ENCODE measurements at places on chromosomes 12 and 14.

DNA sequence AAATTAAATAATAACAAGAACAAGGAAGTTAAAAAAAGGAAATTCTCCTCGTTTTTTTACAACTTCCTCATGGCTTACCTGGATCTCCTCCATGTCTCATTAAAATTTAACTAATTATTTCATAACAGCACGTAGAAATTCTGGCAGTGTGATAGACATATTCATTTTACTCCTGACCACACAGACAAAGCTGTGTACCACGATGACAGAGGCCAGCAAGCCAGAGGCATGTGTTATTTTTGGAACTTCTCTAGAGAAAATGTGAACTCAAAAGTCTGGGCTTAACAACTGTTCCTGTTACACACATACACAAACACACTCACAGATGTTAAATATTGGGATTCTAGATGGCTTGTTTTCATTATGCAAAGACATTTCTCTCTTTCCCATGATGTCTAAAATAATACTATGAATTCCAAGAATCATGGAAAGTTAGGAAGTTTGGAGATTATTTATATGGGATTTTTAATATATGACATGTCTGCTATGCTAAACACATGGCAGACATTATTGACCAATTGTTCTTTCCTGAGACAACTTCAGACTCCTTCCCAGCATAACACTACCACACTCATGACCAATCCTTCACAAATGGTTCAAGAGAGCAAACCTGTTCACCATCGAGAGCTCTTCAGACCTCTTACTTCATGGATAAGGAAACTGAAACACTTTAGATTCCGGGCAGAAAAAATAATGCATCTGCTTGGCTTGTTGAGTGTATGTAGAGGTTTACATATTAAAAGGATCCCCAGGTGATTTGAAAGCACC, 158.7 kb downstream of the DACT1 start:
- no peak for DNase-seq

DNA sequence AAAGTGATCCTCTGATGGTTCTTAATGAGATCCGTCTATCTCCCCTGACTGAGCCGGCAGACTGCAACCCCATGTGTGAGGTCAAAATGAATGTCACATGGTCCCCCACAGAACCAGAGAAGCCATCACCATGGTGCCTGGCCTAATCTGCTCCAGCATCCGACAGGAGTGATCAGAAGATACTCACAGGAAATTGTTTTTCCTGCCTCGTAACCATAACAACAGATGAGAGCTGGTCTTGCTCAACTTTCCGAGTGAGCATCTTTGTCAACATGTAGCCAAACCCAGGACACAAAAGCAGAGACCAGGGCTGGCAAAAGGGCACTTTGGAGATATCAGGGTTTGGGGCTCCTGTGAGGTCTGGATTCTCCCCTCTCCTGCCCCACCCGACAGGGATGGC, 72.1 kb upstream of the C14orf180 start:
- DNase-seq: no peak

- no peak for DNase-seq
Measured at GRCh38 chr14:52589646-52590045, 37.0 kb downstream of the GPR137C start.

GRCh38 chr14:63032076-63032475, 13.2 kb downstream of the KCNH5 start:
- DNase-seq: no peak

GRCh38 chr14:42224053-42224888, 617.6 kb downstream of the LRFN5 start:
- DNase-seq: peak; percentile 1

DNA sequence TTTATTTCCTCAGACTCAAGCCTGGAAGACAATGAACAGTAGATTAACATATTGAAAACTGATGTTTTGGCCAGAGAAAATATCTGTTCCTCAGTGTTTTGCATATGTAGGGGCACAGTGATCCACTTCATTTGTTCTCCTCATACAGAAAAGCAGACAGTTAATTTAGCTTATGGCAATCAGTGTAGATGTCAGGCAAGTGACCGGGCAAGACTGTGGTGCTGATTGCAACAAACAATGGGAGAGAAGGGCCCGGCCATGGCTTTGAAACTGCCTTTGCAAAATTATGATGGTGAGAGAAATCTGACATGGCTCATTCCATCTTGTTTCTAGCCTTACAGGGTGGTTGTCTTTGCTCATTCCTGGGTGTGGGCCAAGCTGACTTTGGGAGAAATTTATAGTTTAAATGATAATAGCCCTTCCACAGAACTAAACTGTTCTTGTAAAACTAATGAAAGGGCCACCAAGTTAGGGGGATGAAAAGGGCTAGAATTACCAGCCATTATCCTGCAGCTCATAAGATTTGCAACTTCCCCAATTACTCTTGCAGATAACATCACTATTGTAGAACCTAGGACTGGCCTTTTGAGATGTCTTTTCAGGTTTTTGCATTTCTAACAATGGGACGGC, 220.3 kb downstream of the KTN1 start:
- no peak for DNase-seq

DNA sequence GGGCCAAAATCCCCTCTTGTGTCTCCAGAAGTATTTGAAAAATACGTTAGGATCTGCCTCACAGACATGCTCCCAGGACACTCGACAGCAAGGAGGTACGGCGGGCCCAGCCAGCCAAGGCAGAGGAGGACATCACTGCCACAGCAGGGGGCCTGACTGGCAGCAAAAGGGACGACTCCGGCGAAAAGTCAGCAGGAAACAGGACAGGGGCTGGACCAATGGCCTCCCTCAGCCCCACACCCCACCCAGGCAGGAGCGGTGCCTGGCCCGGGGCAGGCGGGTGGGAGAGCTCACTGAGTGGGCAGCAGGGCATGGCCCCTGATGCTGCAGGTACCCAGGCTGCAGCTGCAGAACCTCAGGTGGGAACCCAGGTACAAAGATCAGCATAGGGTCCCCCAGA, 17.8 kb downstream of the BRF1 start:
- no peak for DNase-seq

DNA sequence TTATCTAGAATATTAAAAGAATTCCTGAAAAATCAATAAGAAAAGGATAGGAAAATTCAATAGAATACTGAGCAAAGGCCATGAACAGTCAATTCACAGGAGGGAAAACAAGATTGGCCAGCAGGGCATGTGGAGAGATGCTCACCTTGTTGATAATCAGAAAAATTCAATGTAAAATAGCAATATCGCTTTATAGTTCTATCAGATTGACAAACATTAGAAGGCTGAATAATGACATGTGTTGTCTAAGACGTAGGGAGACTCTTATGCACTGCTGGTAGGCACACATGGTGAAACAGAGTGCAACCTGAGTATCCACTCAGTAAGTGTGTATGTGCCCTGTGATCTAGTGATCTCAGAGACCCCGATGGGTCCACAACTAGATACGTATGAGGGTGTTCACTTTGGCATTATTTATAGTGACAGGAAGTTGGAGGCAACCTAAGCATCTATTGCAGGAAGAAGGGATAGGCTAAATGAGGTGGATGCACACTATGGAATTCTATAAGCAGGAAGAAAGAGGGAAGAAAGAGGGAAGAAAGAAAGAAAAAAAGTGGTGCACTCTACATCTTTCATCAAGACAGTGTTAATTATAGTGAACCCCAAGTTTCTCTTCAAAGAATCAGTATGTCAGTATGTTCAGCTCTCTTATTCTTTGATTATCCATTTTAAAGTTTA, 3.8 kb upstream of the ANKRD33 start:
- no peak for DNase-seq

DNA sequence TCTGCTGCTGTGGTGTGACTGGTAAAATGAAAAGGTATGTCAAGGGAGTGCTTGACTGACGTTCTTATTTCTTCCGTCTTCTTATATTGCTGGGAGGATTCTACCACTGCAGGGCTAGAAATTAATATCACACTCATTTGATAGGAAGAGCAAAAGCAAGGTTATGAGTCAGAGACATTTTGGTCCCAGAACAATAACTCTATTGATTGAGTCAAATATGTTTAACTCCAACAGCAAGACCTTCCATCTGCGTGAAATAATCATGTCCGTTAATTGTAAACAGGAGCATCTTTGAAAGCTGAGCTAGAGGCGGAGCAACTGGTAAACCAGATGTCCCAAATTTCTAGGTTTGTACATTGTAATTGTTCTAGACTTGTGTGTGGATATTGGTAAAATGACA, 1293.6 kb downstream of the AACS start:
- no peak for DNase-seq

- DNase-seq: no peak
Measured at GRCh38 chr14:89365061-89365801, 51.8 kb downstream of the FOXN3 start.

GRCh38 chr12:115430636-115431035, 746.7 kb upstream of the TBX3 start:
- DNase-seq: no peak

- no peak for DNase-seq
Measured at GRCh38 chr14:88516861-88517357, 37.9 kb downstream of the PTPN21 start.

DNA sequence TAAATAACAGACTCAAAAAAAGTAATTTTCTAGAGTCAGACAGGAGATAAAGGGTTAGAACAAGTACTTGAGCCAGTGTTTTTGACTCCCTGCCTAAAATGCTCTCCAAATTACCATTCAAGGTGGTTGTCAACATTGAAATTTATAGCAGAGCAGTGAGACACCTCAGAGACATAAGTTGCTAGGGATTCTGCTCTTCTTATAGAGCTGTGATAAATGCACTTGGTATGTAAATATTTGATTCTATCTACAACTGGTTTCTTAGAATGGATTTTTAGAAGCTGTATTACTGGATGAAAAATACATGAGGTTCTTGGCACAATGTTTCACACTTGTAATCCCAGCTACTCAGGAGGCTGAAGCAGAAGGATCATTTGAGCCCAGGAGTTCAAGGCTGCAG, 83.9 kb upstream of the OSBPL8 start:
- DNase-seq: no peak

- no peak for DNase-seq
Measured at GRCh38 chr14:20617138-20618003, 24.1 kb downstream of the OR6S1 start.

DNA sequence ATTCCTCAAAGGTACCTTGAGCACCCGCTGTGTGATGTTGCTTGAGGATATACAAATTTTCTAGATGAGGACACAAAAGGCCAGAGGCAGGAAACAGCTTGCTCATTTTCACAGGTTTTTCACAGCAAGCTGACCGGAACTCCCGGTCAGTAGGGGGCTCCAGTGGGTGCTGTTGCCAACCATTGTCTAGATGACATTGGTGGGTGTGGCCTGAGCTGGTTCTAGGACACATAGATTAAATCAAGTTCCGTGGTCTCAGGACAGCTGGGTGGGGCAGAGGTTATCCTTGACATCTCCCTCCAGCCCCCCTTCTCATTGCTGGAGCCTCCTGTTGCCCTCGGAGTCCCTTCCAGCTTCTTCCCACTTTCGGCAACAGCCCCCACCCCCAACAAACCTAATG, 153.6 kb upstream of the FKBP4 start:
- DNase-seq: no peak

DNA sequence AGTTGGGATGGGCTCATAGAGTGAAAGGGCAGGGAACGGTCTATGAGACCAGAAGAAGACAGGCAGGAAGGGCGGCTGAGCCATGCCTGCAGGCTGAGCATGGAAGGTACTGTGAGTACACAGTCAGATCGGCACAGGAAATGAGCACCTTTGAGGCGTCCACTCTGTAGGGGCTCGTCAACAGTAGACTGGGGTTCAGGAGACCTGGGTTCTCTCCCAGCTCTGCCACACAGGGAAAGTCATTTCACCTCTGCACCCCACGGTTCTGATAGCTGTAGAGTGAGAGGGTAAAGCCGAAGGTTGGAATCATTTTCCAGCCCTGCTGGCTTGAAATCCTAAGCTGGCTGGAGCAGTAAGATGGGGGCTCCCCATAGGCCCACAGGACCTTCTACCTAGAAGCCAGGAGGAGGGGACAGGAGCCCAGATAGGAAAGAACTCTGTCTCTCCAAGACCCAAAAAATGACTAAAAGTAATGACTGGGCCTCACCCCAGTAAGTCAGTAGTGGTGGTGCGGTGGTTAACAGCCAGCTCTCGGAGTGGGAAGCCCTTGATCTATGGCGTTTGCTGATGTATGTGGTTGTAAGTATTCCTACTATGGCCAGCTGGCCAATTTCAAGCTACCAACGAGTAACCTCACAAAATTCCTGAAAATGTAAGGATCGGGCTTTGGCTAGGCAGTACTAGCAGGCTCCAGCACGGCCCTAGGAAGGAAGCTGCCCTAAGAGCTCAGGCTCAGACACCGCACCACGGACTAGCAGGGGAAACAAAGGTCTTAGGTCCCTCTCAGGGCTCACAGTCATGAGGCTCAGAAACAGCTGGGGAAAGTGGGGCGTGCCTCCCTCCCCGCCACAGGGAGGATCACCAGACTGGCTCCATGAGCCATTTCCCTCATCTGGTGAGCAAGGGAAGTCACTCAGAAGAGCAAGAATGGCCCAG, 10.3 kb upstream of the CD27 start:
- peak; percentile 77 for DNase-seq

GRCh38 chr12:120940006-120940405, 35.8 kb upstream of the SPPL3 start:
- DNase-seq: no peak

- no peak for DNase-seq
Measured at GRCh38 chr14:98370352-98370751, 901.6 kb downstream of the BCL11B start.

DNA sequence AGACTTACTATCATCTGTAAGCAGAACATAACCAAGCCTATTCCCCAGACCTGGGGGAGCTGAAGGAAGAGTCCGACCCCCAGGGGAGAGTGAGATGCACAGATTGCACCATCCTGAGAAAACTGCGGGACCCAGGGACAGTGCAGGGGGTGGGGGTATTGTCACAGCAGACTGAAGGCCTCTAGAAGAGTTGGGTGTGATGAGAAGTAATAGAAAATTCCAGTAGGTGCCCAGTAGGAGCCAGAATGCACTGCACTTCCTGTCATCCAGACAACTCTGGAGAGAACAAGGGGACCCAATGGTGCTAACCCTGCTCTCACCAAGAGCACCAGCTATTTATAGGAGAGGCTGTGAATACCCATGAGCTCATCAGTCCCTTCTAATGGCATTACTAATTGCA, 190.1 kb downstream of the BCL11B start:
- DNase-seq: no peak

- no peak for DNase-seq
Measured at GRCh38 chr14:64828071-64828470, 51.6 kb downstream of the SPTB start.

- peak; percentile 70 for DNase-seq
Measured at GRCh38 chr12:108129017-108129812, at the start of gene WSCD2. Gene WSCD2 (plus strand): TSS chr12:108129288. CDS start chr12:108195833, 66,545 bp downstream.

DNA sequence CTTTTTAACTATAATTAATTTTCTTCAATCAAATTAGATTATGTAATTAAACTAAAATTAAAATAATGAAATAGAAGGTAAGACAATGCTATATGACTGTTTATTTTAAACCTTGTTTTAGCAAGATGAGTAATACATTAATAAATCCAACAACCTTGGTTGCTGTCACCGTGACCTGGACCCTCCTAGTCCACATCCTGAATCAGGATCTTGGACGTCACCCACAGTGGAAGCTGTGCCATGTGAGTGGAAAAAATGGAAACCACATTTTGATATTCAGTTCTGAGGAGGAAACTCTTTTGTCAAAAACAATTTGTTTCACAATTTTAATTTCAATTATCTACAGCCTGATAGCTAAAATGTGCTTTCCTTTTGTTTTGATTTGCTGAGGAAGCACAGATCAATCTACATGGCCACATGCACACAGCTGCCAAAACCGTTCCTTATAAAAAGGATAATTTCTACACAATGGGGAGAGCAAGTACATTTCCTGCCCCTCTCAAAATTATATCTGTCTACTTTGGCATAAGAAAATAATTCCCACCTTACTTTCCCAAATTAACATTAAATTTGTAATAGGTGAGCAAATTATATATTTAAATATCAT, 255.5 kb downstream of the RASSF9 start:
- DNase-seq: no peak

- no peak for DNase-seq
Measured at GRCh38 chr14:74786796-74787315, 23.7 kb downstream of the YLPM1 start.

Measured in NCI-H526 treated with DMSO at 0.1 percent for 48 hours (cell line).